ENCODE measurements at places on chromosomes 7 and 10.

DNA sequence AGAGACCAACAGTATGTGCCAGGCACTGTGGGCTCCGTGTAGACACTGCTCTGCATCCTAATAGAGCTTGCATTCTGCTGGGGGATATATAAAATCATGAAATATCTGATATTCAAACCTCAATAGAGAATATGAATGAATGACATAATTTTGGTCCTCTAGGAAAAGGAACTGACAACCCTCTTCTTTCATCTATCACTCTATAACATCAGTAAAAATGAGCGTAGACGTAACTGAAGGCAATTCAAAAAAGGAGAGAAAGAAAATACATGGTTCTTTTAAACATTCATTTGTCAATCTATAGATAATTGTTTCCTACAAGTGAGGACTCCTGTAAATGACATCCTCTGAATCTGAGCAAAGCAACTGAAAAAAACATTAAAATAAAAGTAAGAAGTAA lies 607.4 kb upstream of the LRRN3 start:
- DNase-seq = no peak

DNA sequence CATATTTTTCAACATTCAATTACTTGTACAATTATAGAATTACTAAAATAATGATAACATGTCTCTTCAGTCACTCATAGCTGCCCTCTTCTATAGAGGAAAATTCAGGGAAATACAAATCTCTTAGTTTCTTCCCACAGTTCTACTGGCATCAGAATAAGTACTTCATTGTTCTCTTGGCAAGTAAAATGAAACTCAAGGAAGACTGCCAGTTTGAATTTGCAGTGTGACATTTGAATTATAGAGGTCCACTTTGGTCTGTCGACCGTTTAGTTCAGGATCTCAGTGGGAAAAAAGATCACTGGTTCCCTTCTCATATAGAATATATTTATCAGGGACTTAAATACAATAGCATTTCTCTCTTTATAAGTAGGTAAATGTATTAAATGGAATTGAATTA lies 114.5 kb downstream of the PON1 start:
- no peak for DNase-seq

GRCh38 chr7:88539518-88539917 lies 220.0 kb upstream of the ZNF804B start:
- no peak for DNase-seq

GRCh38 chr10:123841560-123841959 lies 50.0 kb downstream of the CPXM2 start:
- no peak for DNase-seq

- DNase-seq = no peak
These were observed 13.1 kb upstream of the ASB4 start for GRCh38 chr7:95472581-95473161.

DNA sequence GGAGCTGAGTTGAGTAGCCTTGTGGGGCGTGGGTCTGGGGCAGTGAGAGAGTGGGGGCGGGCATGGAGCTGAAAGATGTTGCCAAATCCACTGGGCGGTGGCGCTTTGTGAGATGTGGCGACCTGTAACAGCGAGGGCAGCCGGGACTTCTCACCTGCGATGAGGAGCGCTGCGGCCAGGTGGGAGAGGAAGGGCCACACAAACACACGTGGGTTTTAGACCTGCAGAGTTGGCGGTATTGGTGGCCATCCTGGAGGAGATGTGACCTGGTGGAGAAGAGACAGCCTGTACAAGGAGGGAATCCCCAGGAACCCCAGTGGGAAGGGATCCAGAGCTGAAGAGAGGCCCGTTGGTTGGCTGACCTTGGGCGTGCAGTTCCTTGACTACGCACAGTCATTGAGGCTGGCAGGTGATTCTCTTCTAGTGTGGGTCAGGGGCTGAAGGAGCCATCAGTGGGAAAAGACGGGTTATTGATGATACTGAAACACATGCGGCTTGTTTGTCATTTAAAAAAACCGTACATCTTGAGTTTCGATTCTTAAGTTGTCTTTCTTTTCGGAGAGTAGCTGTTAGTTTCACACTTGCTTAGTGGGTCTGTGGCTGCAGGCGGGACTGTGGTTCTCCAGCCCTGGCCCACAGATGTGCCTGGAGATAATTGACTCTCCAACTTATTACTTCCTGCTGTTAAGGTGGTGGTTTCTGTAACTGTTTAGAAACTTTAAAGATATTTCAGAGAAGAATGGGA lies 2.4 kb downstream of the CHST12 start:
- DNase-seq = peak; percentile 91

- DNase-seq = no peak
These were observed 46.5 kb upstream of the GLI3 start for GRCh38 chr7:42283553-42283952.

- no peak for DNase-seq
These were observed 6.4 kb downstream of the WDFY4 start for GRCh38 chr10:48690791-48691660.

DNA sequence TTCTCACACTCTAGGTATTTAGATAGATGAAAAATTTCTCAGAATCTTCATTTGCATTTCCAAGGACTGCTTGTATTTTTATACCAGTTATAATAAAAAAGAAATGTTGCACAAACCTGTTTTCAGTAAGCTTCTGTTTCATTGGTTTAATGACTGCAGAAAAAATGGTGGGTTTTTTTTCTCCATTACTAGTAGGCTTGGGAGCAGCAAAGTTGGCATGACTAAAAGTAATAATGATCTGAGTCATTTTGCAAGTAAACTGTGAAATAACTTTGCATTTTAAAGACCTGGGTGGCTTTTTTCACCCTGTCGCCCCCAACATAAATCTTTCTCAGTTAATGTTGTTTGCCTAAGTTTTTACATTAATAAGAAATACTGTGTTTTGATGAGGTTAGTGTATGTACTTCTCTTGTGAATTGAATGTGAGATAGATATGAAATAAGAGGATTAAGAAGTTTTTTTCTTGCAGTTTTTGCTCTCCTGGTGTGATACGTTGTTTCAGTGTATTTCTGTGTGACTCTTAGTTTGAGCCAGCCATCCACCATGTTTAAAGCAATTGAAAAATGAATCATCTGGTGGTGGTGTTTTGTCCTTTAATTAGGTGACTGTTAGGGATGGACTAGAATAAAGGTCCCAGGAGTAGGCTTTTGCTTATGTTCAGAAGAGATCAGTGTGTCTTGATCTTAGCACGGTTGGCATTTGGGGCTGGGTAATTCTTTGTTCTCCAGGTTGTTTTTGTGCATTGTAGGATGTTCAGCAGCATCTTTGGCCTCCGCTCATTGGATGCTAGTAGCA lies 1.8 kb downstream of the GNAI1 start:
- DNase-seq = peak; percentile 77

- no peak for DNase-seq
These were observed 151.1 kb downstream of the SH3PXD2A start for GRCh38 chr10:103703941-103704919.

DNA sequence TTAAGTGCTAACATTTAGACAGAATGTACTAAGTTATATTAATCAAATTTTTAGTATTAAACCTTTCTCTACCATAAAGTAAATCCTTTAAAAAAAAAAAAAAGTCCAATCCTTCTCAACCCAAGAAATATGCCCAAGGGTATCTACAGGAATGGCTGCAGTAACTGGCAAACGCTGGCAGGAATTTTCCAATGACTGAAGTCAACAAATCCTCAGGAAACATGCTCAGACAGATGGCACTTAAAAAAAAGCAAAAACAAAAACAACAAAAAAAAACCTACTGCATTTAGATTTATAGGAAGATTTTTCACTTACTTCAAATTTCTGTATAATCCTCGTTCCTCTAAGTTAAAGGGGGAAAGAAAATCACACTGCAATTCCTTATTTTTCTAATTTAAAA lies 666 bp downstream of the SVIL start:
- no peak for DNase-seq

GRCh38 chr10:116538456-116538855 lies 7.3 kb upstream of the PNLIP start:
- DNase-seq = no peak

Data from activated CD4-positive, alpha-beta T cell treated with anti-CD3 and anti-CD28 coated beads, Interleukin-10, Interleukin-2, amounts not matched to agents 100 ng/mL and 50 ng/mL, durations not matched to agents 16 hours and 8 hours (primary cell).